Right lung (tissue), 10 donors: ENCODE measurements at places on chromosomes 5 and 9.

DNA sequence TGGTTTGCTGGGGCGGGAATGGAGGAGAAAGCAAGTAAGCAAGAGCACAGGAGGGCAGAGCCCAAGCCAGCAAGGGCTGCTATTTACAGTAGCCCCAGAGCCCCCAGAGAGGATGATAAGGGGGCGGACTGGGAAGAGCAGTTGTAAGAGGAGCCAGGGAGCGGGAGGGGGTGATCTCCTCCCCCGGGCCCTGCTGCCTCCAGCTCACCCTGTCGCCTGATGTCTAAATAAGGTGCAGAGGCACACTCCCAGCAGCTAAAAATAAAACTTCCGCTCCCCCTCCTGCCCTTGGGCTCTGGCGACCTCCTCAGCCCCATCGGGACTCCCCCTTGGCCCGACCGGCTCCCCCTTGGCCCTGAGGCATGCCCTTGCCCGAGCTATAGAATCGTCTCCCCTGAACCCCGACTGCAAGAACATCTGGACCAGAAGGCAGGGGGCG is 14.4 kb upstream of the CCDC69 start:
- DNase-seq: no peak

GRCh38 chr5:156411957-156412356 is 85.0 kb downstream of the SGCD start:
- no peak for DNase-seq

- DNase-seq: no peak
Measured at GRCh38 chr9:122572456-122572855, 10.7 kb downstream of the OR1L8 start.

- DNase-seq: no peak
Measured at GRCh38 chr5:107067395-107067794, 603.3 kb downstream of the EFNA5 start.

DNA sequence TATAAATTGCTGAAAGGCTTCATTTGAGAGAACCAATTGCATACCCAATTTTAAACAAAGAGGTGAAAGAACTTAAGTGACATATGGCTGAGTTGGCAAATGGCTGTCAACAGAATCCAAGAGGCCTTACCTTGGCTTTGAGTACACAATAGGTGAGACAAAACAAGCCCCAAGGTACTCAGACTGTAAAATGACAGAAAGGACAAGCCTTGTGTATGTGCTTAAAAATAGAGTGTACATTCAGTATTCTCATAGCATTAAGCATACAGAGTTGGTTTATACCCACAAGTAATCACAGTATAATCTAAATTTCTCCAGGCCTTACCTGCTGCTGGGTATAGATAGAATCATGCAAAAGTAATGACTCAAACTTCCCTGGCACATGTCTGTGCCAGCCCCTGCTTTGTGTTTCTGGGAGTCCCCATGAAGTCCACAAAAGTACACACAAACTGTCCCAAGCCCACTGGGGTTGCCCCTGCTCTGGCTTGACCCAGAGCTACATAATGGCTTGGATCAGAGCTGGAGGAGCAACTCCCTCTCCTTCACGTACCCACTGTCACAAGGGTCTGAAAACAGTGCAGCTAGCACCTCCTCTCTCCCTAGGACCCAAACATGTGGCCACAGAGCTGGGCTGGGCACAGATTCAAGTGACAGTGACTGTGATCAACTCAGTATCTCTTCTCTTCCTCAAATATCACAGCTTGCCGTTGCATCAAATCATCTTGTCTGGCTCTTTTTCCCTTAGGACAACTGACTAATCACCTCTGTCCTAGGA is 250.8 kb downstream of the ENC1 start:
- no peak for DNase-seq

DNA sequence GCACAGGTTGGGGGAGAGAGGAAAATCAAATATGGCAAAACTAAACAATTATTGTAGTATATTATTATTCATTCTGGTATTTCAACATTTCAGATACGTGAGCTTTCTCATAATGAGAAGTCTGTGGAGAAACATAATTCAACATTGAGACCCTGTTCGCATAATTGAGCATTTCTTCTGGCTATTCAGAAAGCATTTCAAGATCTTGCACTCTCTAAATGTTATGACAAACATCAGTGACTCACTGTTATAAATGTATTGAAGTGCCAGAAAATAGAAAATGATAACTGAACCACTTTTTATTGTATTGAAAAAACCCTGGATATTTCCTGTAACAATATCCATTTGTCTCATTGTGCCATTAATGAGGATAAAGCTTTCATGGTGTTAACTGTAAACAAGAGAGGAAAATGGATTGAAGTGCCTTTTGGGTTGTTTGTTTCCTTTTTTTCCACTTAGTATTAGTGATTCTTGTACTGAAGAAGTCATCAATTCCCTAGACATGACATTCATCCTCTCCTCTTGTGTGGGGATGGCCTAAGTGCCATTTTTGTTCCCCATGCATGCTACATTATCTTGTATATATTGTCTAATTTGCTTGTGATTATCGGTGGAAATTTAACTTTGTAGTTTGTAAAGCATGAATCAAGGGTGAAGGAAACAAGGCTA is 124.6 kb downstream of the CAMK4 start:
- no peak for DNase-seq

- no peak for DNase-seq
Measured at GRCh38 chr5:66410122-66410521, 186.1 kb upstream of the MAST4 start.

- no peak for DNase-seq
Measured at GRCh38 chr9:109919736-109920408, 139.9 kb downstream of the PALM2AKAP2 start.

GRCh38 chr5:58710871-58711270 is 128.0 kb downstream of the RAB3C start:
- DNase-seq: no peak

DNA sequence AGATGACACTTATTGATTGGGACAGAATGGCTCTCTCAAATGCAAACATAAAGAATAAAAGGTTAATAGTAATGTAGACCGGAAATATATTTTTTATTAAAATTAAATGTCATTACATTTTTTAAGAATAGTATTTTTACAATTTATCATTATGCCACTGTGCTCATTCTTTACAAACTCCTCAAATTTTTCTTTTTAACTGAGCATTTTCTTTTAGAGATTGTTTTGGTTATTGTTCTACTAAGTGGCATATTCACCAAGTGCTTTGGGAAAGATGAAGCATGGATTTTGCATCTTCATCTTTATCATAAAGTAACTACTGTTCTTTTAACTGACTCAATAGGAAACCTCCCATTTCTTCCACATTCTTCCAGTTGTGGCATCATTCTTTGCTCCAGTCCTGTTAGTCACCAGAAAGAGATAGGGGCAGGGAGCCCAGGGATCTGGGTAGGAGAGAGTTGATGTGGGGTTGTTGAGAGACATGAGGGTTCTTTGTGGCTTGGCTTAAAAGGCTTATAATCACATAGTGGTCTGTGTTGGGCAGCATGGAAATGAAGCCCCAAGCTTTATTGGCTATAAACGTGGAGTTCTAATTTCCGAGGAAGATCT is 69.8 kb downstream of the SYK start:
- DNase-seq: no peak

GRCh38 chr9:111598733-111599091 is 735 bp downstream of the PTGR1 start:
- no peak for DNase-seq

- DNase-seq: no peak
Measured at GRCh38 chr5:61020415-61020814, 75.4 kb downstream of the NDUFAF2 start.

- no peak for DNase-seq
Measured at GRCh38 chr5:80620211-80620610, 34.2 kb upstream of the MSH3 start.

GRCh38 chr9:135085830-135086546 is 1.5 kb upstream of the OLFM1 start:
- DNase-seq: peak; percentile 78

GRCh38 chr5:16914108-16914435 is 22.0 kb downstream of the MYO10 start:
- DNase-seq: no peak

DNA sequence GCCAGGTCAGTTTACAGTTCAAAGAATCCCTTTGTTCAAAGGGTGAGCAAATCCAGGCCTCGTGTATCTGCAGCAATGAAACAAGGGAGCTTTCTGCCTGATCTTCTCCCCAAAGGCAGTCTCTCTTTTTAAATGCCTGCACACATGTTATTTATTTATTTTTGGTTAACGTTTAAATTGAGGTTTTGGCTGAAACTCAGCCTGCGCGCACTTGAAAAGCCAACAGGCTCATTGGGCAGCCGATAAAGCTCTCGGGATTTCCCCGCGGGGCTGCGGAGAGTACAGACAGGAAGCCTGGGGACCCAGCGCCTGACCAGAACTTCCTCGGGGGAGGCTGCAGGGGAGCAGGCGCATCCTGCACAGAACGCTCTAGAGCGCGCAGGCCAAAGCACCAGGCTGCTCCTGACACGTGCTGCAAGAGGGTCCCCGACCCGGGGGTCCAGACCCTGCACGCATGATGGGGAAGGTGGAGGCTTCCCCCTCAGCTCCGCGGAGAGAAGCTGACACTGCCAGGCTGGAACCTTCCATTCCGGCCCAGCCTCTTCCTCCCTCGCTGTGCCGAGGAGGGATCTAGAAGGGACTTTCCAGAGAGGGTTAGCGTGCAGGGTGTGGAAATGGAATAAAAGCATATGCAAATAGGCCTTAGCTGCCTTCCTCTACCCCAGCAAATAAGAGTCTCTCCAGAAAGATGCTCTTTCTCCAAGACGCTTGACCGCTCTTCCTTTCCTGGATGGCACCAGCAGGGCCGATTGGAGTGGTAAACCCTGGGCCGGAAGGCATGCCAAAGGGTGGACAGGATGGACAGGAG is 46.1 kb downstream of the PTTG1 start:
- DNase-seq: peak; percentile 45

GRCh38 chr9:90054810-90055209 is 450.0 kb downstream of the GADD45G start:
- DNase-seq: no peak

GRCh38 chr5:97223596-97223995 is 40.5 kb upstream of the RIOK2 start:
- no peak for DNase-seq

DNA sequence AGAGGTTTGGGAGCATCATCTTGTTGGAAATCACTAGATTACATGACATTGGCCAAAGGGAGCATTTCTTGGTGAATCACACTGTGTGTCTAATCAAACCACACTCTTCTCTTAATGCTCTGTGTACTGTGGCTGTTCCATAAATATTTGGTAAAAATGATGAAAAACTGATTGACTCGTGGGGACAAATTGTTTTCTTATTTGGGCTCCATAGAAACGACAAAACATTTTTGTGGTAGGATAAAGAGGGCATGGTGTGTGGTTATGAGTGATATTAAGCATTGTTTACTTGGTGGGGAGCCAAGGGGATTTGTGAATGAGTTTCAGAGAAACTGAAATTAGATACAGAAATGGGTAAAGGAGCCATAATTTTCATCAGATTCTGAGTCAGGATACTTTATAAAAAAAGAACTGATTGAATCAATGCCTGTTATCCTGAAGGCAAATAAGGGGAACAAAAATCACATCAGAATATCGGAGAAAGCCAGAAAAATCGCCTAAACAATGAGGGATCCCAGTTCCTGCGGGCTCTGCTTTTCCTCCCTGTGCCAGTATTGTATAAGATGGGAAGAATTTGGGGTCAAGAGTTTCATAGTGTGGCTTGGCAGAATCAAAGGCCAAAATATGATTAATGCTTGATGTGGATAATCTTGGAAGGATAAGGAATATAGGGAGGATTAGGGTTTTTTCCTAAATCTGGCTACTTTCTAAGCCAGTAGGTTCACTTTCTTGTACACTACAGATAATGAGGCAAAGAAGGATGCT is 33.3 kb downstream of the FBXL7 start:
- no peak for DNase-seq

GRCh38 chr9:36848946-36849345 is 185.1 kb downstream of the PAX5 start:
- no peak for DNase-seq

DNA sequence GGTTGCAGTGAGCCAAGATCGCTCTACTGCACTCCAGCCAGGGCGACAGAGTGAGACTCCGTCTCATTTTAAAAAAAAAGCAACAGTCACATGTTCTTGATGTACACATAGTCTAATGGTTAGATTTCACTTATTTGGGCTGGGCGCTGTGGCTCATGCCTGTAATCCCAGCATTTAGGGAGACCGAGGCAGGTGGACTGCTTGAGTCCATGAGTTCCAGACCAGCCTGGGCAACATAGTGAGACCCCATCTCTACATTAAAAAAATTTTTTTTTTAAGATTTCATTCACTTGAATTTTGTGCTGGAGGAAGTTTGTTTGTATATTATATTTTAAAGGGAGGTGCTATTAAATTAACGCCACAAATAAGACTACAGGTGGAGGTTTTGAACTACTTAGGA is 21.9 kb downstream of the WNT8A start:
- no peak for DNase-seq

DNA sequence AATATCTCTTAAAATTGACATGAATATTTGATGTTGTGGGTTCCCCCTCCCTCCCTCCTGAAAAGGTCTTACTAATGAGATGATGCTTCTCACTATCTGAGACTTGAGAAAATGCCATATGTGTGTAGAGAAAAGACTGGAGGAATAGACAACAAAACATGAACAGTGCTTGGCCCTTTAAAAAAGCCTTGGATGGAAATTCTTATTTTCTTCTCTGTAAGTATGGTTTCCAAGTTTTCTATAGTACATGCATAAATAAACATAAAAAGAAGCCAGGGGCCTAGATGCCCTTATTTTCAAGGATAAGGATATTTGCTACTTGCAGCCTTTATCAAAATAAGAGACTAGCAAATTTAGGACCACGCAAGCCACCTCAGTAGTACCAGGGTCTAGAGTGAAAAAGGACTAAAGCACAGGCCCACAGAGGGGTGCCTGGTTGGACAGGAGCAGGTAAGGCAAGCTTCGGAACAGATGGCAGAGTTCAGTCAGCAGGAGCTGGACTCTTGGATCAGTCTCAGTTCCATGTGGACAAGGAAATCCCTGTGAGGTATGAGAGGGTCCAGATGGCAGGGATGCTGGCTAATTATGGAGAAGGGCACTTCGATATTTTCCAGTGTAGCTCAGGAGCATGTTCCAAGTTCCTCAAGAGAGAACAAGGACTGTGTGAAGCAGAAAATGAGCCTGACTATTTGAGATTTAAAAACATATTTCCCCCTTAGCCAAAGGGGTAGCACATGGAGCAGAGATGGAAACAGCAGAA is 4.6 kb upstream of the ANP32B start:
- no peak for DNase-seq

GRCh38 chr9:93306081-93306480 is 122.1 kb downstream of the WNK2 start:
- no peak for DNase-seq

- no peak for DNase-seq
Measured at GRCh38 chr9:112754578-112754977, 4.0 kb downstream of the SNX30 start.

GRCh38 chr9:89770531-89771174 is 165.8 kb downstream of the GADD45G start:
- no peak for DNase-seq

- no peak for DNase-seq
Measured at GRCh38 chr5:119355244-119355638, 578 bp upstream of the TNFAIP8 start.

DNA sequence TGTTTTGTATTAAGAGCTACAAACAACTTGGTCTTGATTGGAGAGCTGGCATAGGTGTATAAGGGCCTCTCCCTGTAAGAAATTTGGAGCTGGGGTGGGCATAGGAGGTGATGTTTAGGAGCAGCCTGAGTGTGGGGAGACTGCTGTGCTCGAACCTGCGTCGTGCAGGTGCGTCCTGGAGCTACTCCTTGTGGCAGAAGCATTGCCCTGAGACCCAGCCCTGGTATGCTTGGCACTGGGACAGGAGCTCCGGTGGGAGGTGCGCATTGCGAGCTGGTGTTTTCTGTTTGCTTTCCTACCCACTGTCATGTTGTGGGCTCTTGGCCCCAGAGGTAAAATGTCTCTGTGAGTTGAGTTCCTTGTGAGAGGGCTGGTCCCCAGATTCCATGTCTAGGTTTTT is 46.4 kb downstream of the EHMT1 start:
- DNase-seq: no peak
